ENCODE measurements at places on chromosomes 1 and 21.
A peak's percentile ranks its signal among the peaks of the same experiment; 100 is the strongest.

DNA sequence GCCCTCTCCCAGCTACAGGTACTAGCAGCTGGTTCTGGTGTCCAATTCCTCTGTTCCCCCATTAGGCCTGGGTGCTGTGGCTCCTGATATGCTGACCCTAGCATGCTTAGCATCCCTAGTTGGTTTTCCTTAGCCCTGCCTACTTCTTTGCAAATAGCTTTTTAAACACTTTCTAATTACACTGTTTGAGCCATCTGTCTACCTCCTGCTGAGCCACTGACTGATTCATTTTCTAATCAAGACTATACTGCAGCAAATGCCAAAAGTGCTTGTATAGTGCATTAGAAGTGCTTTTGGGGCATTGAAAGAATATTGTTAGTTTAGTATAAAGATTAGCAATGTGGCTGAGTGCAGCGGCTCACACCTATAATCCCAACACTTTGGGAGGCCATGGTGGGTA, 36.3 kb downstream of the ERICH3 start:
- no peak for DNase-seq
- H3K4me1 ChIP-seq = no peaks in the 10 kb centered on the region

- no peak overlapping the region for H3K4me3 ChIP-seq
- no peak for DNase-seq
- H3K27me3 ChIP-seq = peaks cover 67% of the 10 kb centered on the region
Observed at GRCh38 chr1:151715726-151716404, 738 bp downstream of the CELF3 start.

GRCh38 chr1:8816264-8816663, 1.2 kb downstream of the RERE start:
- no peak for DNase-seq
- no peaks in the 10 kb centered on the region for H3K27me3 ChIP-seq
- H3K27ac ChIP-seq = peak overlapping the region; percentile 89
- H3K36me3 ChIP-seq = peaks cover 30% of the 10 kb centered on the region

- H3K27ac ChIP-seq = no peak overlapping the region
- no peak overlapping the region for H3K4me3 ChIP-seq
- H3K4me1 ChIP-seq = no peaks in the 10 kb centered on the region
- DNase-seq = no peak
- peaks cover 97% of the 10 kb centered on the region for H3K27me3 ChIP-seq
- no peaks in the 10 kb centered on the region for H3K36me3 ChIP-seq
Observed at GRCh38 chr21:38392661-38393060, 105.6 kb downstream of the ERG start.

- H3K27me3 ChIP-seq = no peaks in the 10 kb centered on the region
- H3K36me3 ChIP-seq = no peaks in the 10 kb centered on the region
- no peak overlapping the region for H3K27ac ChIP-seq
- DNase-seq = no peak
Observed at GRCh38 chr1:233700338-233700737, 86.4 kb downstream of the KCNK1 start.

GRCh38 chr1:38045401-38046332, 926 bp downstream of the POU3F1 start:
- H3K4me3 ChIP-seq = peak overlapping the region; percentile 85
- peaks cover 79% of the 10 kb centered on the region for H3K27me3 ChIP-seq
- peaks cover 7% of the 10 kb centered on the region for H3K36me3 ChIP-seq
- H3K4me1 ChIP-seq = no peaks in the 10 kb centered on the region
- DNase-seq = no peak

- no peaks in the 10 kb centered on the region for H3K36me3 ChIP-seq
- DNase-seq = no peak
- no peaks in the 10 kb centered on the region for H3K4me1 ChIP-seq
- no peak overlapping the region for H3K4me3 ChIP-seq
- no peak overlapping the region for H3K27ac ChIP-seq
Observed at GRCh38 chr1:114099268-114099667, 54.4 kb downstream of the SYT6 start.

DNA sequence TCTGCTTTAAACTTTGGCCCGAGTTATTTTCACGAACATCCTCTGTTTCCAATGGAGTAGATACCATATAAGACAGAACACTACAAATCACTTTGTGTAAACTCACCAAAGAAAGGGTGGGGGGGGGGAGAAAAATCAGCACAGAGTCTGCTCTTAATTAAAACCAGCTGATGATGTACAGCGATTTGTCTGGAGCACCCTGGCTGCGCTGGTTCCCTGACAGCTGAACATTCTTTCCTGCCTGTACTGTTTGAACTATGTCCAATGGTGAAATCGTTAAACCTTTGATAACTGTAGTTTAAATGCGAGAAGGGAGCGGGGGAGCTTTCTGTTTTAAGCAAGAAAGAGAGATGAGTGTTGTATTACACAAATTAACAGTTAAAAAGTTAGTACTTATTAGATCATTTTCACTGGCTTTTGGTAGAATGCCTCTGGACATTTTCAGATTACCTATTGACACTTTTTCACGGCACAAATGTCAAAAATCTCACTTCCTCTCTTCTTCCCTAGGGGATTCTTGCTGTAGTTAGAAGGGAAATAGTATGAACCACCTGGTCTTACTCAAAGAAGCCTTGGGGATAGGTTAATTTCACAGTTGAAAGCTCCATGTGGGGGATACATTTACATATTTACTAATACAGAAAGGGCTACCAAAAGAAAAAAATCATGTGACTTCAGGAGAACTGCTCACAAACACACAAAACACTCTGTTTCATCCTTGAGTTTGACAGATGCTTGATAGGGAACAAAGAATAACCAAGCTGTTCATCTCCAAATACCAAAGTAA, 140.2 kb upstream of the RUNX1 start:
- H3K4me3 ChIP-seq = no peak overlapping the region
- H3K27me3 ChIP-seq = no peaks in the 10 kb centered on the region
- DNase-seq = no peak
- peak overlapping the region; percentile 75 for H3K27ac ChIP-seq
- peaks cover 25% of the 10 kb centered on the region for H3K4me1 ChIP-seq

GRCh38 chr1:207925210-207925609, 14.3 kb upstream of the CD34 start:
- H3K27me3 ChIP-seq = peaks cover 9% of the 10 kb centered on the region
- no peak overlapping the region for H3K27ac ChIP-seq
- H3K4me3 ChIP-seq = no peak overlapping the region
- no peaks in the 10 kb centered on the region for H3K4me1 ChIP-seq

DNA sequence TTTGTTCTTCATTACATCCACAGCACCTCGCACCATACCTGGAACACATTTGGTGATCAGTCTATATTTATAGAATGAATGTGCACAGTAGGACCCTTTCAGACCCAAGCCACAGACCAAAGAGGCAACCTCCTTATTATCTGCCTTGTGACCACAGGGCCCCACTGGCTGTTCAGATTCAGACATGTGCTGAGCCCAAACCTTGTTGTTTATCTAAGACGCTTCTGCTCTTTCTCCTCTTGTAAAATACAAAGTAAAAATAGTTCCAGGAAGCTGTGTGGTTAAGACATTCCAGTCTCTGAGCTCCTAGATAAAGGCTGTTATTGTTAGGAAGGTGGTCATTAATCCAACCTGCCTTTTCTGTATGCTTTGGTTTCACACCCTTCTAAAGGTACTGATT, 3.6 kb upstream of the SCMH1 start:
- no peak overlapping the region for H3K4me3 ChIP-seq
- H3K27me3 ChIP-seq = no peaks in the 10 kb centered on the region
- peaks cover 5% of the 10 kb centered on the region for H3K36me3 ChIP-seq

DNA sequence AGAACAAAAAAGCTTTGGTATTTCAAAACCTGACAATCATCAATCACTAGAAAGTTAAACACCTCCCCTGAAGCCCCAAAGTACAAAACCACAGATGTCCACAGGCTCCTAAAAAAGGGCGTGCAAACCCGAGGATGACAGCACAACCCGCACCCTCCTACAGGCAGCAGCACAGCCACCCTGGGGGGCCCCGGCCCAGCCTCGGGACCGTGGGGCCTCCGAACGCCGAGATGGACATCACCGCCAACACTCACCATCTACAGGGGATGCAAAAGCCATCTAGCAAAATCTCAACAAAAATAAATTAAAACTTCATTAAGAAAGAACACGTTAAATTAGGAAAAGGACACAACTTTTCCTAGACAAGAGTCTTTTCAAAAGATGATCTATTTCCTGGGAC, 6.6 kb downstream of the KIAA2013 start:
- DNase-seq = no peak
- peaks cover 12% of the 10 kb centered on the region for H3K36me3 ChIP-seq
- H3K4me3 ChIP-seq = no peak overlapping the region
- peaks cover 17% of the 10 kb centered on the region for H3K4me1 ChIP-seq
- no peaks in the 10 kb centered on the region for H3K27me3 ChIP-seq

- no peaks in the 10 kb centered on the region for H3K36me3 ChIP-seq
- H3K27me3 ChIP-seq = peaks cover 41% of the 10 kb centered on the region
- DNase-seq = no peak
- H3K4me3 ChIP-seq = no peak overlapping the region
- H3K4me1 ChIP-seq = no peaks in the 10 kb centered on the region
Observed at GRCh38 chr1:165495858-165496205, 48.0 kb upstream of the LRRC52 start.

- H3K27me3 ChIP-seq = peaks cover 18% of the 10 kb centered on the region
- no peaks in the 10 kb centered on the region for H3K4me1 ChIP-seq
- no peak for DNase-seq
- H3K36me3 ChIP-seq = no peaks in the 10 kb centered on the region
Observed at GRCh38 chr1:223312705-223313414, 51.1 kb downstream of the SUSD4 start.

GRCh38 chr1:7224081-7224534, 438.9 kb downstream of the CAMTA1 start:
- H3K27ac ChIP-seq = no peak overlapping the region
- no peaks in the 10 kb centered on the region for H3K4me1 ChIP-seq

GRCh38 chr1:85258536-85259117, 835 bp downstream of the C1orf52 start:
- peak overlapping the region; percentile 54 for H3K27ac ChIP-seq
- H3K36me3 ChIP-seq = peaks cover 68% of the 10 kb centered on the region
- peaks cover 31% of the 10 kb centered on the region for H3K4me1 ChIP-seq
- no peaks in the 10 kb centered on the region for H3K27me3 ChIP-seq

- no peak for DNase-seq
- H3K4me1 ChIP-seq = no peaks in the 10 kb centered on the region
- H3K27ac ChIP-seq = no peak overlapping the region
Observed at GRCh38 chr21:39141502-39141901, 41.7 kb downstream of the PSMG1 start.

DNA sequence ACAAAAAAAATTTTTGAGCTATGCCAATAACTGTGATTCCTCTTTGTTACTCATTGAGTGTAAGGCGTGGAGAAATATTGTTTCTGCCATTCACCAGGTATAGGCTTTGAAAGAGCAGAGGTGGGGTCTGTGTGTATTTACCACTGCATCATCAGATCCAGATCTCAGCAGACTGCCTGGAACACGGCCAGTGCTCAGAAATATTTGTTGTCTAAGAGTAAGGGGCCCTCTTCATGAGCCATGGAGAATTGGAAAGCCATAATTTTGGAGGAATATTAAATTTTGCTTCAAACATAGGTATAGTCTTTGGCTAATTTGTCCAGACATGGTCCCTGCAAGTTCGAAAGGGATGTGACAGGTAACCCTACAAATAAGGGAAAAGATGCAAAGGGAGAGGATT, 231.3 kb upstream of the IRF2BP2 start:
- peaks cover 28% of the 10 kb centered on the region for H3K4me1 ChIP-seq
- no peaks in the 10 kb centered on the region for H3K36me3 ChIP-seq
- H3K27ac ChIP-seq = no peak overlapping the region
- H3K27me3 ChIP-seq = no peaks in the 10 kb centered on the region
- DNase-seq = no peak

DNA sequence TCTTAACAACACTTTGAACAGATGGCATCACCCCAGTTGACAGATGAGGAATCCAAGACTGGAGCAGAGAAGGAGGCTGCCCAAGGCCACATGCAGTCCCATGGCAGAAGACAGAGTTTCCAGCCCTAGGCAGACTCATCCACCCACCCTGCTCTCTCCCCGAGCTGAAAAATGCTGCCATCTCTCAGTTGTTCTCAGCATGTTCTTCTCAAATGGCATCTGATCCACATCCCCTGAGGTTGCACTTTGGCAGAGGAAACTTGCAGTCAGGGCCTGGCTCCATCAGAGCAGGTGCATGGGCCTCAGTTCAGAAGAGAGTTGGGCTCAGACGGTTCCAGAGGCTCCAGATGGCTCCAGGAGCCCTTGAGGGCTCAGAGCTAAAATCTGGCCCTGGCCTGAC, 709.4 kb downstream of the MATN1 start:
- no peak overlapping the region for H3K4me3 ChIP-seq
- H3K27me3 ChIP-seq = no peaks in the 10 kb centered on the region
- H3K4me1 ChIP-seq = peaks cover 6% of the 10 kb centered on the region
- no peaks in the 10 kb centered on the region for H3K36me3 ChIP-seq
- H3K27ac ChIP-seq = no peak overlapping the region
- DNase-seq = no peak
